ENCODE measurements at places on chromosomes 12 and 14.

DNA sequence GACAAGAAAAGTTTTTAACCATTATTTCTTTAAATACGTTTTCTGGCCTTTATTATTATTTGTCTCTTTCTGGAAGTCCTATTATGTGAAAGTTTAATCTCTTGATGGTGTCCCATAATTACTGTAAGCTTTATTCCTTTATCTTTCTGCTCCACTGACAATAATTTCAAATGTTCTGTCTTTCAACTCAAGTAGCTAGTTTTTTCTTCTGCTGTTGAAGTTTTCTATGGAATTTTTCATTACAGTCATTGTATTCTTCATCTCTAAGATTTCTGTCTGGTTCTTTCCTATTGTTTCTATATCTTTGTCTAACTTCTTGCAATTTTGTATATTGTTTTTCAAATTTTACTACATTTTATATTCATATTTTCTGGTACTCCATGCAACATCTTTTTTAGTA lies 173.6 kb upstream of the MGAT4C start:
- no peak for DNase-seq

DNA sequence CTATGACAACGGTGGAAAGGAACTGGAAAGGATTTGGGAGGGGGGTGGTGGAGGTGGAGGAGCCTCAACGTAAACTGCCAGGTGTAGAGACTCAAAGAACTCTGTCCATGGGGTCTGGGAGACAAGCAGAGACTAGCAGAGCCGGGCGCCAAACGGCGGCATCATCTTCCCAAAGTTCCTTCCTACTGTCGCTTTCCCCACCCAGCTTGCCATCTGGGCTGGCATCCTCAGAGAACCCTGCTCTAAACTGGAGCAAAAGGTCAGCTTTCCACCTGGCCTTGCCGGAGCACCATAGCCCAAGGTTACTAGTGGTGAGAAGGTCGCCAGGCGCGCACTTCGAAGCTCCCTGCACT lies 4.0 kb upstream of the IRF2BPL start:
- no peak for DNase-seq

DNA sequence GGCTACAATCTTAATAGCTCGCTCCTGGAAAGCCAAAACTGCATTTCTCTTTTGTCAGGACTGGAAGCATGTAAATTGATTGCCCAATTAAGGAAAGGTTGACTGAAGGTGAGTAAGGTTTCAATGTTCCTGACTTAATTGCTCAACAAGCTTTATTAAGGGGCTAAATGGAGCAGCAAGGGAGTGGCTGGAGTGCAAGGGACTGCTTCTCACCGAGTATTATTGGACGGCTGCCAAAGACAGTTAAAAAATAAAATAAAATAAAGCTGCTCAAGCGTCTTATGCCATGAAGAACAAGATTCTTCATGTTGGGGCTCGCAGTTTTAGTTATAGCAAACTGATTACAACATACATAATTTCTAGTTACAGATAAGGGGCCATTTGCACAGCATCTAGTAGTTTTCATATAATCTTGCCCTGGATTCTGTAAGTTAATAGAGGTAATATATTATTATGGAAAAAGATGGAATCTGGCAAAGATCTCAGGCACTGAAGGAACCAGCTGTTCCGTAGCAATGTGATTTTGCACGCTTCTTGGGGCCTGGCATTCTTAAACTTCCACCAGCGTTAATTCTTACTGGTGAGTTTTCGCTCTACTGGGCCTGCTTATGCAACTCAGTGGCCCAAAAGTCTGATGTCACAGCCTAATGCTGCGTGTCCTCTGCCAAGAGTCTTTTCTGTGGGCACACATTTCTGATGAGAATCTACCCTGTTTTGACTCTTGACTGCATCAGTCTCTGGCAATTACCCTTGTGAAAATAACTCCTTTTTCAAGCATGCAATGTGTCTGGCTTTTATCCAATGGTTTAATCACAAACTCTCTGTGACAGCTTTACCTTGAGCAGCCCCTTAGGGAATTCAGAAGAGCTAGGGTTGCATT lies 108.5 kb downstream of the SLC38A1 start:
- DNase-seq, result no peak

DNA sequence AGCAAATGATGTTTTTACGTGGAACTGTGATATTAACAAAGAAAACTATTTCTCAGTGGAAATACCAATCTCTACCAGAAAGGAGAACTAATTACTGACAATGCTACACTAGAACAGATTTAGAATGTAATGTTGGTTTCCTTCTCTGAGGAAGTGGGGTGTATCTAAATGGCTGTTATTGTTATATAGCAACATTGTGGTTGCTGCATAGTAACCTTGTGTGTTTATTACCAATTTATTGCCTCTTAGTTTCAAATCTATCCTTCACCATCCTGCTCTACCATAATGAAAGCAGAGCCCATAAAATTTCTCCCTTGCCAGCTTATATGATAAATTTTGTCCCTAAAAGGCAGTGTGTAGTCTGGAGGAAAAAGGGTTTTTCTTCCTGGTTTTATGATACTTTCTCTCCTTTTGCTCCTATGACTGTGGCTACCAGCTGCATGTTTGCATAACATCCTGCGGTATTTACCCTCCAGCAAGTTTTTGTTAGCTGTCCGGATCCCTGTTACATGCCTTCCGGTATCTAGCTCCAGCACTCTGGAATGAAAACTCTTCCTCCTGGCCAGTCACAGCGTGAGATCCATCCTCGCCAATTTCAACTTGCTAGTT lies 5.7 kb upstream of the KLRK1 start:
- DNase-seq, result no peak

- DNase-seq, result peak; percentile 39
These were observed 464.0 kb downstream of the RAD51B start for GRCh38 chr14:68283378-68284123.

- DNase-seq, result no peak
These were observed 117.3 kb downstream of the MED13L start for GRCh38 chr12:116160231-116160630.

GRCh38 chr12:98896938-98897337 lies 251.8 kb downstream of the APAF1 start:
- no peak for DNase-seq

DNA sequence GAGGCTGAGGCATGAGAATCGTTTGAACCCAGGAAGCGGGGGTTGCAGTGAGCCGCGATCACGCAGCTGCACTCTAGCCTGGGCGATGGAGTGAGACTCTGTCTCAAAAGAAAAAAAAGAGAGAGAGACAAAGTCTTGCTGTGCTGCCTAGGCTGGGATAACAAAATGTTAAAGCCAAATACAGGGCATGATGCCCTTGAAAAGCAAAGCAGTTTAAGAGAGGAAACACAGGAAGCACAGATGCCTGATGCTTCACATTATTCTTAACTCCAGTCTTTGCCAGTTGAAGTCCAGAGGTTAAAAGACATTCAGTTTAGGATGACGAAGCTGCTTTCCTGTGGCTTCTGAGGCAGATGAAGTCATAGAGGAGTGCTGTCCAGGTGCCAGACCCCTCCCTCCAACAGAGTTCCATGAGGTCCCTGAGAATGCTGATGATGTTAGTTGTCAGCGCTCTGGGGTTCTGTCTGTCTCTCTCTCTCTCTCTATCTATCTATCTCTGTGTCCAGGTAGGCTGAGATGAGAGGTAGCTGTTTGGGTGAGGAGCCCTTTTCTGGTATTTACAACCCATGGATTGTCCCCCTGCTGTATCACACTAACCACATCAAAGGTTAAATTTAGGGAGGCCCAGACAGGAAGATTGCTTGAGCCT lies 4.9 kb upstream of the MRPL52 start:
- no peak for DNase-seq

DNA sequence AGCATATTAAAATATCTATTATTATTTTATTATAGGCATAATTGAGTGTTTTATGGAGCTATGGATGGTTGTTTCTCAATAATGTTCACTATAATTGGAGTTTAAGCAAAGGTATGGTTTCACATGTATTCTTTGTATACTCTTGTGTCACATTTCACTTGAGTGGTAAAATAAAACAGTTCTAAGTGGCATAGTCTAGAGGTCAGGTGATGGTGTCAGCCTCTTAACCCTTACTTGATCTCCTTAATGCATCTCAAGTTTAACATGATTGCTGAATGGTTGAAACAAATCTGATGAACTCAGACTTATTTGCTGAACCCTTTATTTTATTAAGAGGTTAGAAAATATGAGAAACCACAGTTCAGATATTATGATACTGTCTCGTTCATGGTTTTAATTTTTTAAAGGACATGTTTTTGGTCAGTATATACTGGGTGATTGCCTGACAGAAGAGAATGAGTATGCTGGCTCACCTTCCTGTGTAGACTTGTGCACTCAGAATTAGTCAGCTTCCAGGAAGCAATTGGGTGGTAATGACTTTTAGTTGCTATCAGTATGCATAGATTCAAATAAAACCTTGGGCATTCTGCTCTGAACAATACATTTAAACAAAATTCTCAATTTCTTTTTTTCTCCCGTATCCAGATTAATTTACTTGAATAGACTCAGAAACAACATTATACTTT lies 464.6 kb downstream of the PCNX1 start:
- DNase-seq, result no peak

DNA sequence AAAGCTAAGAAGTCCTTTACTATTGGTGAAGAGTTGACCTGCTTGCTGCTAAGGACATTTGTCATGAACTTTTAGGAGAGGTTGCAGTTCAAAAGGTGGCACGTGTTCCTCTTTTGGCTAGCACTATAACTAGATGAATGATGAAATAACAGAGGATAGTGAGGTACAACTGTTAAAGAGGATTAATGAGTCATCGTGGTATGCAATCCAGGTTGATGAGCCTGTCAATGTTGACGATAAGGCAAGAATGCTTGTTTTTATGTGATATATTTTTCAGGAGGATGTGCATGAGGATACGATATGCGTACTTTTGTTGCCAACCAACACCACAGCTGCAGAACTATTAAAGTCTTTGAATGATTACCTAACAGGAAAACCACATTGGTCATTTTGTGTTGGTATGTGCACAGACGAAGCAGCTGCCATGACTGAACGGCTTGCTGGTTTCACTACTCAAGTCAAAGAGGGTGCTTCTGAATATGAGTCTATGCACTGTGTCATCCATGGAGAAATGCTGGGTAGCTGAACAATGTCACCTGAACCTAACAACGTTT lies 10.6 kb downstream of the CEP128 start:
- DNase-seq, result no peak

- DNase-seq, result no peak
These were observed 60.6 kb upstream of the ANO4 start for GRCh38 chr12:100733817-100734593.

- no peak for DNase-seq
These were observed 21.3 kb downstream of the TMTC3 start for GRCh38 chr12:88163371-88163770.

DNA sequence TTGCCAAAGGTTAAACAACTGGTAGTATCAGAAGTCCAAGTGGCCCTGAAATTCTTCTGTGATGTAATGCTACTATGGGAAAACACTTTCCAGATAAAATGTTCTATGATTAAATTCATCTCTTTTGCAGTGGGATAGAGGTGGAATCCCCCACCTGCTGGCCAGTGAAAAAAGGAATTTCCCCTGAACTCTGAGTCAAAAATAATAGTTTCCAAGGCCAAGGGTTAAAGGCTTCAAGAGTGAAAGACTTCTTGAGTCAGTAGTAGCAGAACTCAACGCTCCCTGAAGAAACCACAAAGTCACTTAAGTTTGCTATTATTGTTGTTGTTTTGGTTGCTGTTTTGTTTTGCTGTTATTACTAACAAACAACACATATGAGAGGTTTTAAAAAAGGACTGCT lies 330.8 kb downstream of the SOX5 start:
- DNase-seq, result no peak

GRCh38 chr14:71621980-71622605 lies 310.1 kb upstream of the RGS6 start:
- no peak for DNase-seq

DNA sequence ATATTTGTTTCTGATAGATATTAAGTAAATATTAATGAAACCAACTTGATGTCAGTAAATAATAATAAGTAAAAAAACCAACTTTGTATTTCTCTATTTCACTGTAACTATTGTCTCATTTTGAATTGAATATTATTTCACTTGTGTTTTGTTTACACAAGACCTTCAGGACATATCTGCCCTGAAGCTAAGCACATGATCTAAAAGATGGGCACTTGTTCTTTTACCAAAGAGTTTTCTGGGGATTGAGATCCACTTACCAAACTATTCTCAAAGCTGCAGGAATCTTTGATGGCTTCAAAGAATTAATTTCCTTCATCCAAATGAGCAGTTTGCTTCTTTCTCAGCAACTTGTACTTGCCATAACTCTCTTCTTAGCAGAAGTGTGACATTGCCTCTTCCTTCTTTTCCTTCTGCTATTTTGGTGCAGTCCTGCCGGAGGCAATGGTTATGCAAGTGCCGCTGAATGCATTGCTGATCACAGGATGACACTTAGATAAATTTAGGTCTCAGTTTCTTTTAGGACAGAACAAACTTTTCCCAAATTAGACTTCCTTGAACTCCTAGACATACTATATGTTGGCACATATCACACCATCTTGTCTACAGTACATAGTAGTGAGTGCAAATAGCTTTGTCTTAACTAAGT lies 9.2 kb downstream of the FAR2 start:
- no peak for DNase-seq

GRCh38 chr14:90336985-90337384 lies 5.2 kb upstream of the NRDE2 start:
- DNase-seq, result no peak

GRCh38 chr12:26651566-26652188 lies 181.3 kb downstream of the ITPR2 start:
- DNase-seq, result no peak

GRCh38 chr12:132537836-132538662 lies 48.1 kb downstream of the FBRSL1 start:
- no peak for DNase-seq

- no peak for DNase-seq
These were observed 58.7 kb upstream of the NCOR2 start for GRCh38 chr12:124625867-124626675.

GRCh38 chr12:57215668-57216013 lies 953 bp upstream of the NXPH4 start:
- DNase-seq, result no peak

DNA sequence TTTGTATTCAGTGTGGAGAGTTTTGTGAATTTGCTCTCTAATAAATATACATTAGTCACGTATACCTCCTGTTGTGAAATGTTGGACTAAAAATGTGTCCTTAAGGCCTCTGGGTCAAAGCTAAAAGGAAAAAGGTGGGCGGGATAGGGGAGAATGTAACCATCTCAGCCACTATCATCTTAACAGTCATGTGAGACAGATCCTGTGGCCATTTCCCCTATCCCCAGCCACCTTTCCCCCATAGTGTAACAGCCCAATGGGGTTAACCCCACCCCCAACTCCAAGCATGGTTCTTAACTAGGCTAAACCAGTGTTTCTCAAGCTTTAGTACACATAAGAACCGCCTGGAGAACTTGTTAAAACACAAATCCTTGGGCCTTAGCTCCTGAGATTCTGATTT lies 6.5 kb upstream of the ITPR2 start:
- DNase-seq, result no peak

- DNase-seq, result no peak
These were observed 1.9 kb downstream of the ARHGDIB start for GRCh38 chr12:14959463-14959862.

GRCh38 chr14:55212634-55213033 lies 21.2 kb upstream of the DLGAP5 start:
- no peak for DNase-seq

DNA sequence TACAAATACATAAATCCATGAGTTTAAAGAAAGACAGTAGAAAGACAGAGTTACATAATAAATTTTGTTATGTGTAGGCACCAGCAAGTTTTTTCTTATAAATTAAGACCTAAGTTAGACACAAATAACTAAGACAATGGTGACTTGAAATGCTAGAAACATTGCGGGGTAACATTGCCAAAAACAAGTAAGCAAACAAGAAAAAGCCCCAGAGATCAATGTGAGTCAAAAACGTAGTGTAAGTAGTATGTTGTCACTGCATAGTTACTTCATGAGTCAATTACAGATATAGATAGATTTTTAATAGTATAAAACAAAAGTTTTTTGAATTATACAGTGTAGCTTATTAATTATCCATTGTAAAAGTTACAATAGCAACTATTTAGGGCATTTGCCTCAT lies 83.4 kb downstream of the CNTN1 start:
- no peak for DNase-seq

Data from stimulated activated CD8-positive, alpha-beta memory T cell treated with anti-CD3 and anti-CD28 coated beads, Interleukin-7, amount 100 ng/mL, for 1 hour (primary cell).